ENCODE measurements at places on chromosomes 1 and 21.

DNA sequence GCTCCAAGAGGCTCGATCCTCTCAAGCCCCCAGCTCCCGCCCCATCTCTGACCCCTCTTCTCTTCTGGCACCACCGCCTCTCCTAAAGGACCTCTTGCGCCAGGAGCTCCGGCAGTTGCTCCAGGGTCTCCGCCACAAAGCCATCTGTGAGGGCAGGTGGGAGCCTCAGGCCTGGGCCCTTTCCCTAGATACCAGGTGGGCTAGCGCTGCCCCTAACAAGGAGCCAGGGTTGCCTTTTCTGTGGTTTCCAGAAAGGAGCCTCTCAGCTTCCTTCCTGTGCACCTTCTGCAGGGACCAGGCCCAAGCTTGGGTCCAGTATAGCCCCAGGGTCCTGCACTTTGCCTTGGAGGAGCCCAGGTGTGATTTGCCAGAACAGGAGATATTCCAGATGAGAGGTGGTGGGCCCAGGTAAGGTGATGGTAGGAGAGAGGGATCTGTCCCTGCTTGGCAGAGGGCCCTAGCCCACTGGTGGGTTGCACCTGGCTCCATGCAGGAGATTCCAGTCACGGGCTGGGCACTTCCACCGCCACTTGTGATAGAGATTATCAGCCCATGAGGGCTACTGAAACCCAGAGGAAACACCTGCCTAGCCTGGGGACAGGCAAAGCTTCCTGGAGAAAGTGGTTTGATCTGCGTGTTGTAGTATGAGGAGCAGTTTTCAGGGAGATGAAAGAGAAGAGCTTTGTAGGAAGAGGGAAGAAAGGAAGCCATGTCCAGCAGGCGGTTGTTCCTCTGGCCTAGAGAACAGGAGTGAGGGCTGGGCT is 1.0 kb downstream of the CCDC24 start:
- DNase-seq: no peak

DNA sequence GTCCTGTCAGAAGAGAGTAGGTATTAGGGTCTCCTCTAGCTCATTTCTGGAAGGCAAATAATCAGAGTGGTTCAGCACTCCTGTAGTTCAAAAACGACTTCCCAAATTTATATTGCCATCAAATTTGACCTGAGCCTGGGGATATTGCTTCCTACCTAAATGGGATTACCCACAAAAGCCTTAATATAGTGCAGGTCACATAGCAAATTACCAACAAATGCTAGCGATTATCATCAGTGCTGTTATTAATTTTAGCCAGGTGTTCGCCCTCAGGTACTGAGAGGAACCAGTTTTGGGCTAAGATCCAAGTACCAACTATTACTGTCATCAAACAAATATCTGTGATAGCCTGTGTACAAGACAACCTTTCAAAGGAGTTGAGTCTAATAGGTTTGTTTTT is 661.8 kb upstream of the PTBP2 start:
- no peak for DNase-seq

DNA sequence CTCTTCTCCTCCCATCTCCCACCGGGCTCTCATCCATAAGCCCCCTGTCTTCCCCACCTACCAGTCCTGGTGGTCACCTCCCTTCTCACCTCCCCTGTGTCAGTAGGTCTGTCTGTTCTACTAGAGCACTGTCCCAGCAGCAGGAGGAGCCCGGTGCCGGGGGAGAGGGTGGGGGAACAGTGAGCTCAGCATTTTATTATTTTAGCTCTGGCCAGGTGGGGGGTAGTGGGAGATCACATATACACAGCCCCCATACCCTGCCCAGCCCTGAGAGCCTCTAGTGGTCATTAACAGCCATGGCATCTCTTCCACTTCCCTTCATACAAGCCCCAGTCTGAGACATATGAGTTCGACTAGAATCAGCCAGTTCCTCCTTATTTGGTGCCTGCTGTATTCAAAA is at the start of gene TMOD4:
TSS of gene TMOD4 (minus strand) at position 119 of the 400 bp plus-strand sequence. CDS start 1,106 bp downstream, outside the sequence.
- DNase-seq: no peak

- no peak for DNase-seq
These were observed 172.5 kb downstream of the CTH start for GRCh38 chr1:70583522-70583921.

- no peak for DNase-seq
These were observed 50.1 kb upstream of the RHOU start for GRCh38 chr1:228685081-228685660.
